ENCODE measurements at places on chromosomes 12 and 14.

DNA sequence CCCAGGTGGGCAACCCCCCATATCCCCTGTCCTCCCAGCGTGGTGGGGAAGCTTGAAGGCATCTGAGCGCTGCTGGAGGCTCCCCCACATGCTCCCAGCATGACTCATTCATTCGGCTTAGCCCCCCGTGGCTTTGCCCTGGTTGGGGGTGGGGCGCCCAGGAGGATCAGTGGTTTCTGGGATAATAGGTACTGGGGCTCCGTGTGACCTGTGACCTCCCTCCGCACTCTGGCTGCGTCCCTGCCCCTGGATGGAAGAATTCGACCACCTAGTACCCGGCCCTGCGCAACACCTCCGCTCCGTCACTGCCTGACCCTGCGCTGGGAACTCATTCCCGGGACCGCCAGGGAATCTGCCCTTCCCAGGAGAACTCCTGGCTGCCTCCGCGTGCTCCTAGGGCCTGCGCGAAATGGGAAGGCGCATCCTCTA lies 120.1 kb downstream of the AACS start:
- no peak for DNase-seq

- DNase-seq = no peak
These were observed 342.7 kb downstream of the PRKD1 start for GRCh38 chr14:29584992-29585391.

GRCh38 chr12:77667101-77667500 lies 163.6 kb upstream of the NAV3 start:
- no peak for DNase-seq

DNA sequence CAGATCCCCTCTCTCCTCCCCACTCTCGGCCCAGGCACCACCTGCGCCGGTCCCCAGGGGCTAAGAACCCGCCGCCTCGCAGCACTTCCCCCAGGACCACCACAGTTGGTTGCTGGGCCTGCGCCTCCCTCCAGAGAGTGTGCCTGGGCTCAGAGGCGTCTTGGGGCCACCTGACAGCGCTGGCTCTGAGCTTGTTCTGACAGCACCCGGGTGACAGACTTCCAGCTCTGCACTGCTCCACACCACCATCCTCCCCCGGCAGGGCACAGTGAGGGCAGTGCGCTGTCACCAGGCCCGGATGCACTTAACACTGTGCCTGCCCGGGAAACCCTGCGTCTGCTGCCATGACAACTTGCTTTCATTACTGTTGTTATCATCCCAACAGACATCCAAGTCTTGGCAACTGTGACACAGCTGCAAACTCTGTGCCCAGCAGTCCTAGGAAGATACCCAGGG lies 6.6 kb downstream of the BRF1 start:
- peak; percentile 85 for DNase-seq

DNA sequence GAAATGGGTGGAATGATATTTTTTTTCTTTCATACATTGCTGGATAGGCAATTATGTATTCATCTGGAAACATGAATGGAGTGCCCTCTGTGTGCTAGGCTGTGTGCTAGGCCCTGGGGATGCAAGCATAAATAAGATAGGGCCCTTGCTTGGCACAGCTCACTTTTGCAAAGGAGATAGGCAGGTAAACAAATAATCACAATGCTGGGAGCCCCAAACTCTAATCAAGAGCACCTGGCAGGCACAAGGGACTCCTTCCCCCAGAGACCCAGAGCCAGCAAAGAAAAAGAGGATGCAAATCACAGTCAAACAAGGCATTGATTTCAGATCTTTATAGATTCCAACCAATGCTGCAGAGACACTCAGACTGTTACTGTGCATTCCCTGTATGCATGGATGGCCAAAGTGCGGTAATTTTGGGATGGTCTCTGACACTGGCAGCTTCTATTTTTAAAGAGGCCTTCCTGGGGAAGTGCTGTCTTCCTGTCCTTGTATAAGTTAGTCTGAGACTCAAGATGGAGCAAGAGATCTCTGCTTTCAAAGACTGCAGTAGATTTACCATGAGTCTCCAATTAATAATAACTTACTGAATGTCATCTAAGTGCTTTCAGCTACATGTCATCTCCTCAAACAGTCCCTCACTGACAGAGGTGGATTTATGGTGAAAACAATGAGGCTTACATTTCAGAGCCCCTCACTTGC lies 45.1 kb upstream of the CPM start:
- no peak for DNase-seq

GRCh38 chr12:82529101-82529500 lies 157.6 kb upstream of the TMTC2 start:
- DNase-seq = no peak

- DNase-seq = peak; percentile 62
These were observed 50.7 kb downstream of the TPCN1 start for GRCh38 chr12:113271853-113272561.

GRCh38 chr12:50401500-50402081 lies 906 bp downstream of the LARP4 start:
- peak; percentile 12 for DNase-seq

Data from activated CD4-positive, alpha-beta memory T cell treated with anti-CD3 and anti-CD28 coated beads for 36 hours (primary cell).